ENCODE measurements at places on chromosomes 5 and 9.

GRCh38 chr9:108297073-108297472, 558.7 kb downstream of the ACTL7B start:
- DNase-seq, result no peak

GRCh38 chr9:77802515-77803293, 154.6 kb upstream of the GNA14 start:
- no peak for DNase-seq

- no peak for DNase-seq
These were observed 57.8 kb upstream of the RUSC2 start for GRCh38 chr9:35432076-35432475.

DNA sequence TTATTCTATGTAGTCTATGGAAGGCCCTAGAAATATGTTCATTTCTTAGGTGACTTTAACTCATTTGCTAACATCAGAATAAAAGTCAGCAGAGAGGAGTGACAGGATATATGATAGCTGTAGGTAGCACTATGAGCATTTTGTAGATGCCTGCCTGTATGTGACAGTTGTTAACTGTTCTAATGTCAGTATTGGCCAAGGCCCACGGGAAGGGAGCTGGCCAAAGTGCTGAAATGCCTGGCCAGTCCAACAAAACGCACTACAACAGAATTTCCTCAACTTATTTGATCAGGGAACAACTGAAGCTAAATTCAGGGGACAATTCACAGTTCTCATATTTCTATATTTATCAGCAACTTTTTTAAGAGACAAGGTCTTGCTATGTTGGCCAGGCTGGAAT, 20.8 kb downstream of the SV2C start:
- DNase-seq, result no peak

GRCh38 chr5:140242099-140242498, 60.8 kb downstream of the PFDN1 start:
- no peak for DNase-seq

- no peak for DNase-seq
These were observed 30.4 kb downstream of the NR3C1 start for GRCh38 chr5:143373076-143373475.

- DNase-seq, result no peak
These were observed 39.2 kb downstream of the TLE4 start for GRCh38 chr9:79610791-79611614.

DNA sequence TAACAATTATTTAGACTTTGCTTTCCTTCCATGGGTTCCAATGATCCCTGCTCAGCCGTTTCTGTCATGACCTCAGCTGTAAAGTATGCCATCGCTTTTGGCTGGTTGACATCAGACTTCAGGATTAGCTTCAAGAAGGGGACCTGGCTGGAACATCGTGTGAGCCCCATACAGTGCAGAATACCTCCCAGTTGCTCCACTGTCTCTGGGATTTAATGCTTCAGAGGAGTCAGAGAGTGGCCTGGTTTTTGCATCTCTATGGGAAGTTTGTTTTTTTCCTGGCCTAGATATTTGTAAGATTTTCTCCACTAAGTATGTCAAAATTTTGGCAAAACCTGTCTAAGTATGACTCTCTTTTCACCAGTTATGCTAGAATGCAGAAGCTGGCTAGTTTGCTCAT, 216.9 kb downstream of the GABBR2 start:
- DNase-seq, result no peak

DNA sequence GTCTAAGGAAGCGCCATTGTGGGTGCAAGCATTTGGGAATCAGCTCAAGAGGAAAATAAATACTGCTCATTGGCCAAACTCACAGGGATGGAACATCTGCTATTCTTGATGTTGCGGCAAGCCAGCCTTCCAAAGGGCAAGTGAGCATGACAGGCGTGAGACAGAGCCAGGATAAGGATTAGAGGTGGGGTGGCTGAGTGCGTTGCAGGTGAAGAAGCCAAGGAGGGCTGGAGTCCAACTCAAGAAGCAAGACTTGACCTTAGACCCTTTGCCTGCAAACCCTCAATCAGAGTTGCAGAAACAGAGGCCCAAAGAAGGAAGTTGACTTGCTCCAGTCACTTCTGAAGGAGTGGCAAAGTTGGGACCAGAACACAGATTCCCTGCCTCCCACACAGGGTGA, 79.4 kb downstream of the WWC1 start:
- DNase-seq, result no peak
